ENCODE measurements at places on chromosomes 5 and 9.

DNA sequence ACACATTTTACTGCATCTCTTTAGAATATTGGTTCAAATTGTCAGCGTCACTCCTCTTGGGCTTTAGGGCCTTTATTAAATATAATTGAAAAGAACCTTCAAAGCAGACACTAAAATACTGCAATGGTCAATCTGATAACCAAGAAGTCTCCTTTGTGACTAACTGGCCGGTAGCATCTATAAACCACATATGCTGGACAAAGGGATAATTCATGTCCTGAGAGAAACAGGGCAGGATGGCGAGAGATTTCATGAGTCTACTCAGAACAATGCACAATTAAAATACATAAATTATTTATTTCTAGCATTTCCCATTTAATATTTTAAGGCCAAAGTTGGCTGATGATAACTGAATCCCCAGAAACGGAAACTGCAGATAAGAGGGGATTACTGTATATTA lies 1083.4 kb upstream of the CDH18 start:
- DNase-seq = no peak

GRCh38 chr5:50749181-50749580 lies 82.7 kb downstream of the PARP8 start:
- no peak for DNase-seq

DNA sequence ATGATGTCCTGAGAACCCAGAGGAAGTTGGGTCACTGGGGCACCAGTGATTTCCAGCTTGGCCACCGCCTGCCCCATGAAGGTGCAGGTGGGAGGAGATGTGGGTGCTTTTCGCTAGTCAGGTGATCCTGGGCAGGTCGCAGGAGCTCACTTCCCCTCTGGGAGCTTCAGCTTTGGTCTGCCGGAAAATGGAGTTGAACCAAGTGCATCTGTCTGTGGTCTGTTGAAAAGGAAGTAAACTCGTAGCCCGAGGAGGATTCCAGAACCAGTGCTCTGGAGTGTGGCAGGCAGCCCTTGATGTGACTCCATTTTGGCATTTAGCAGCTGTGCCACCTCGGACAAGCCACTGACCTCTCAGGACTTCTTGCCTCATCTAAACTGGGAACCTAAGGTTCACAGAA lies 81.8 kb upstream of the HRH2 start:
- no peak for DNase-seq

GRCh38 chr5:61951295-61951694 lies 354.7 kb upstream of the KIF2A start:
- DNase-seq = no peak

- DNase-seq = no peak
Measured at GRCh38 chr5:17154211-17154996, 63.0 kb upstream of the BASP1 start.

DNA sequence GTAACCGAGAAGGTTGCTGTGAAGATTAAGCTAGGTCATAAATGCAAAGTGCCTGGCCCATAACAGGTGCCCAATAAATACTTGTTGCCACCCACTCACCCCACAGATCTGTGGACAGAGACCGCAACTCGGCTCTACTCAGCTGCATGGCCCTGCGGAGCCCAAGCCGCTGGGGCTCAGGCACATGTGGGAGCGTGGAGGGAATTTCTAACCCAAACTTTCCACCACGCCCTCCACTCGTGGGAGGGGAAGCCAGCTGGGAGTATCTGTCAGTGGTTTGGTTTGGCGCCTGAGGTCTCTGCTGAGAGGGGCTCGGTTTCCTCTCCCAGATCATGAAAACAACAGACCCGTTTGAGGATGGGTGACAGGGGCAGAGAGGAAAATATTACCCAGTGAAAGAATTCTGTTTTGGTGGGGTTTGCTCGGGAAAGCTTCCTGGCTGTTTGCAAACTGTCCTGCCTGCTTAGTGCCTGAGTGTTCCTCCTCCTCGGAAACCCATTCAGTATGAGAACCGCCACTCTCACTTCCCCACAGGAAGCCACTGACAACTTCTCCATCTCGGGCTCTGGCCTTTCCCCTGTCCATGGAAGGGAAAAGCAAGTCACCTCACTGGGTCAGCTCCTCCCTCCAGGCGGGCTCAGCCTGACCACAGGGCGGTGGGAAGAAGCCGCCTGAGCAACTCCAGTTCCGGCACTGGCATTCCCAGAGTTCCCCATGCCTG lies 60.1 kb downstream of the RGS3 start:
- no peak for DNase-seq

DNA sequence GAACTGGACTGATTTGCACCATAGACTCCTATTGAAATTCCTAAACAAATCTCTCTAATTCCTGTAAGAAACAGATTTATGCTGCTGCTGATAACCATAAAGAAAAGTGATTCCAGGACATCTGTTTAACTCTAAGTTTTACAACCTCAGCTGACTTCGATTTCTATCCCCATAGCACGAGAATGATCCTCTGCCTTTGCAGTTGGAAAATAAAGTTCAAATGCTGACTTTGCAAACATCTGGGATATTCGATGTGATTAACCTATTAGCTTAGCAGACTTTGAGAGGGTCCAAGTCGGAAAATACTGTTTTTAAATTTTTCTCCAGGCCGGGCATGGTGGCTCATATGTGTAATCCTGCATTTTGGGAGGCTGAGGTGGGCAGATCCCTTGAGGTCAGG lies 247.3 kb downstream of the PSAT1 start:
- no peak for DNase-seq

DNA sequence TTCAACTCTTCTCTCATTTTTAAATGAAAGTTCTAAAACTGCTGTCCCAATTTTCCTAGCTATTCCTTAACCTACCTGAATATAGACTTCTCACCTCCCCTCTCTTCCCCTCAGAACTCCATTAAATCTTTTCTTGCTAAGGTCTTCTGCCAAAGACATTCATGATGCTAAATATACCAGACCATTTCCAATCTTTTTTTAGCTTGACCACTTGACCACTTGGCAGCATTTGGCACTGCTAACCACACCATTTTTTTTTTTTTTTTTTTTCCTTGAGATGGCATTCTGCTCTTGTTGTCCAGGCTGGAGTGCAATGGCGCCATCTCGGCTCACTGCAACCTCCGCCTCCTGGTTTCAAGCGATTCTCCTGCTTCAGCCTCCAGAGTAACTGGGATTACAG lies 3.6 kb upstream of the ZNF131 start:
- DNase-seq = no peak

DNA sequence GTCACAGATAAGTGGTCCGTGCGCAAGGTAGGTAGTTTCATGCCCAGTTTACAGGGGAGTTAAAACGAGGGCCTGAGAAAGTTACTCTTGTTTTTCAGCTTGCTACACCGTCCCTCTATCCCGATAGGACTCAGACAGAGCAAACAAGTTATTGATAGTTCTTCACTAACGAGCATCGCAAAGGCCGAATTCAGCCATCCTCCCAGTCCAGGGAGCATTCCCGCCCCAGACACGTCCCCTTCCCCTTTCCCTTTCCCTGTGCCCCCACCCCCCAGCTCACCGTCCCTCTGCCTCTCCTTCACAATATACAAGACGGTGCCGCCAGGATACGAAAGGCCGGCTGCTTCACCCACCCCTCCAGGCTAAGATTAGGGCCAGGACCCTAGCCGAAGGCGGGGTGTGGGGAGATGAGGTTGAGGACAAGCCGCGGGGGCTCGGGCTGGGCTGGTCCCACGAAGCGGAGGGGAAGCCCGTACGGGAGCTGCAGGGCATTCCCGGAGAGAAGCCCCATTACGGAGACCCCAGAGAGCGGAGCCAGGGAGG lies 599 bp downstream of the KIAA1191 start:
- peak; percentile 40 for DNase-seq

DNA sequence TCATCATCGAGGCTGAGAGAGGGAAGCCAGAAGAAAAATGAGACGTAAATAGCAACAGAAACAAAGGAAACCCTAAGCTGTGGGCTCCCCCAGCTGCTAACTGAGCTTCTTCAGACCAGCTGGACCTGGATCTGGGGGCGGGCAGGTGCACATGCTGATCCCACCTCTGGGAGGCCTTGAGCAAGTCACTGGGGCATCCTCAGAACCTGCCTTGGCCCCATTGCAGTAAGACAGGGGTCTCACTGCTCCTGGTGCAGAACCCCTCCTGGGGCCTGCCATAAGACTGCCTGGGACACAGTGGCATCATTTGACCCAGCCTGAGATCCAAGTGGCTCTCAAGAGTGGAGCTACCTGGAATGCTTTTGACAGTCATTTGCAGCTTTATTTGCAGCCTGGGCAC lies 77.4 kb downstream of the PHF2 start:
- no peak for DNase-seq

DNA sequence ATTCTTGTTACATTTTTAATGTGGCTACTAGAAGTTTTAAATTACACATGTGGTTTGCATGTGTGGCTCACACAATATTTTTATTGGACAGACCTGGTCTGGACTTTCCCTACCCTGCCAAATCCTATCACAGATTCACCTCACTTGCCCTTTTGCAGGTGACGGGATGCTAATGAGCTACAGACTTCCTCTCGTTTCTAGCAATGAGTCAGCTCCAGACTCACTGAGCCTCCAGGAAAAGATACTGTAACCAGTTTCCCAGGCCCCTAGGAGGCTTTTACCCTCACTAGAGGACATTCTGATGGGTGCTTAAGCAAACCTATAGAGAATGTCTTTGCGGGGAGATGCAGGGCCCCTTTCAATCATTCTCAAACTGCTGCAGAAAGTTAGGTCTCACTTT lies 135.4 kb downstream of the WDR41 start:
- no peak for DNase-seq

GRCh38 chr5:37208883-37209797 lies 40.0 kb downstream of the CPLANE1 start:
- DNase-seq = no peak

- DNase-seq = no peak
Measured at GRCh38 chr5:95861864-95862561, 39.5 kb upstream of the GLRX start.

DNA sequence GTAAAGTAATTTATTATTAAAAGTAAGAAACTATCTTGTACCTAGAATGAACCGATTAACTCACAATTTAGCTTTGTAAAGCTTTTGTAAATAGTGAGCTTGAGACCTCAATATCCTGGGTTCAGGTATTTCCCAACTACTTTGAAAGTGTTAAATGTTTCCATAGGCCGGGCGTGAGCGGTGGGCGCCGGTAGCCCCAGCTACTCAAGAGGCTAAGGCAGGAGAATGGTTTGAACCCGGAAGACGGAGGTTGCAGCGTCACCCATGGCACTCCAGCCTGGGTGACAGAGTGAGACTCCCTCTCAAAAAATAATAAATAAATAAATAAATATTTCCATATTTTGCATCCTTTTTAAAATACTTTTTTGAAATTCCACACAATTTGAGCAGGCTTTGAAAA lies 1.5 kb upstream of the ANKH start:
- no peak for DNase-seq

- peak; percentile 50 for DNase-seq
Measured at GRCh38 chr9:133428617-133429101, 6.5 kb downstream of the ADAMTS13 start.

DNA sequence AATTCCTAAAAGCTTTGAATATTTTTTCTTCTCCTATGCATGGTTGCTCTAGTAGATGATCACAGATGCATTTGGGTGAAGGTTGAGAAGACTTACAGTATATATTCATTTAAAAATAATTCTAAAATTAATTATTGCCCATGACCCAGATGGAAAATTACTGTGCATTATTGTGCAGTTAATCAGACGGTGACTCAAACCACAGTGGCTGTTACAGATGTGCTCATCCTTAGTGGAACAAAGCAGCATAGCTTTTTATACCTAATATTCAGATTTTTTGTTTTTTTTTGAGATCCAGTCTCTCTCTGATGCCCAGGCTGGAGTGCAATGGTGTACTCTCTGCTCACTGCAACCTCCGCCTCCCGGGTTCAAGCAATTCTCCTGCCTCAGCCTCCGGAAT lies 10.7 kb downstream of the OR2V1 start:
- DNase-seq = no peak
